Hepatic stellate cell (primary cell): ENCODE measurements at places on chromosomes 2 and 18.

DNA sequence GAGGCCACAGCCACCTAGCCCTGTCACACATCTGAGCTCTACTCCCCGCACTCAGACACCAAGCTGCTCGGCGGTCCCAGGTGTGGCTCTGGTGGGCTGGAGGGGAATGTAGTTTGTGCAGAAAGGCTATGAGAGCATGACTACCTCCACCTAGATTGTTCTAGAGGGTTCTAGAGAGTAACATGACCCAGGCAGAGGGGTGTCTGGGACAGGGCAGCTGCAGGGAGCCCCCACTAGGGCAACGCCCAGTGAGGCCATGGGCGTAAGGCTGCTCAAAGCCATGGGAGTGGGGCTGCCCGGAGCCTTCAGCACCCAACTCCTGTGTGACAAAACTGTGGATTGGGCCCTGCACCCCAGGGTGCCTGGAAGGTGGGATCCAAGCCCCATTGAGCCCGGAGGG lies 511.4 kb upstream of the MYT1L start:
- no peak for DNase-seq

- DNase-seq = no peak
Measured at GRCh38 chr2:43021791-43022509, 204.5 kb downstream of the ZFP36L2 start.

DNA sequence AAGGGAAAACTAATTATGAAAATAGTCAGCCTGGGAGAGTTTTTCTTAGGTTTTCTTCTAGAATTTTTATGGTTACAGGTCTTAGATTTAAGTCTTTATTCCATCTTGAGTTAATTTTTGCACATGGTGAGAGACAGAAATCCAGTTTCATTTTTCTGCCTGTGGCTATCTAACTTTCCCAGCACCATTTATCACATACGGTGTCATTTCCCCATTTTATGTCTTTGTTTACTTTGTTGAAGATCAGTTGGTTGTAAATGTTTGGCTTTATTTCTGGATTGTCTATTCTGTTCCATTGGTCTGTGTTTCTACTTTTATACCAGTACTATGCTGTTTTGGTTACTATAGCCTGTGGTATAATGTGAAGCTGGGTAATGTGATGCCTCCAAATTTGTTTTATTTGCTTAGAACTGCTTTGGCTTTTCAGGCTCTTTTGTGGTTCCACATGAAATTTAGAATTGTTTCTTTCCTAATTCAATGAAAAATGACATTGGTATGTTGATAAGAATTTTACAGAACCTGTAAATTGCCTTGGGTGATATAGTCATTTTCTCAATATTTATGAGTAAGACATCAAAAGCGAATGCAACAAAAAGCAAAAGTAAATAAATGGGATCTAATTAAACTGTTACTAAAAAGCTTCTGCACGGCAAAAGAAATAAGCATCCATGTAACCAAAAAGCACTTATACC lies 146.1 kb upstream of the NOL4 start:
- DNase-seq = no peak

DNA sequence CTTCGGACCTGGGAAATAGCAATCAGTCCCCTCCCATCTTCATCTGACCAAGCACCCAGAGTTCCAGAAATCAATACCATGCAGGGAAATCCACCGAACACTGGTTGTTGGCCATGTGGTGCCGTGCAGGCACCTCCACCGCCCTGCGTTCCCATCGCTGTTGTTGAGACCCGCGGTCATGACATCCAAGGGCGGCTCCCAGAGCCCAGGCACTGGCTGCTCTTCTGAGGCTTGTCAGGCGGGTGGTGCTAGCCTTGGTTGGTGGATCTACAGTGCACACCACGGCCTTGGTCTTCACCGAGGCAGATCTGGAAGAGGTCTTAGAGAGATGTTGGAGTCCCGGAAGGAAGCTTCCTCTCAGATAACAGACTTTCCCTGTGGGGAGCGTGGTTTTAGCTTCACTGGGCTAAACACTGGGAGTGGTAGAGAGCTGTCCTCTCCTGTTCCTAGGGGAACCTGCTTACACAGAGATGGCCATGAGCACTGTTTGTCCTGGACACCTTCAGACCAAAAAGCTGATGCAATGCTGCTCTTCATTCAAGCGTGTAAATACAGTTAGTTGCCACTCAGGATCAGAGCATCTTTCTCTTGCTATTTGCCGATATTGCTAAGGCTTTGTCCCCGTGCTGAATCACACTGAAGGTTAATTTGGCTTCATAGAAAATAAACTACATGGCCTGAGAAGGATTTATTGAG lies 58.3 kb downstream of the SMIM21 start:
- no peak for DNase-seq

DNA sequence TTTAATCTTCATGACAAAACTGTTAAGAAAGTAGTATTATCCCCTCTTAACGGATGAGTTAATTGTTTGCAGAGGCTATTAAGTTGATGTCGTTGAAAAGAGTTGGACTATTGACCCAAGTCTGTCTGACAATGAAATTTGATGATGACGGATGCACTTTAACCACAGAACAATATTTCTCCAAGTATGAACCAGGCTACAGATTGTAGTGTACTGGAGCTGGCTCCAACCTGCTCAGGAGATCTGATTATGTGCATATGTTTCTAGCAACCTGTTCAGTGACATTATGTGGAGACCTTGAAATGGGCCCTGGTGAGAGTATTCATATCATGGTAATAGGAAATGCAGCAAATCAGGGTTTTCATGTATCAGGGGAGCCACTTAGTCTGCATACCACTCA lies 174.1 kb downstream of the CDH7 start:
- DNase-seq = no peak

DNA sequence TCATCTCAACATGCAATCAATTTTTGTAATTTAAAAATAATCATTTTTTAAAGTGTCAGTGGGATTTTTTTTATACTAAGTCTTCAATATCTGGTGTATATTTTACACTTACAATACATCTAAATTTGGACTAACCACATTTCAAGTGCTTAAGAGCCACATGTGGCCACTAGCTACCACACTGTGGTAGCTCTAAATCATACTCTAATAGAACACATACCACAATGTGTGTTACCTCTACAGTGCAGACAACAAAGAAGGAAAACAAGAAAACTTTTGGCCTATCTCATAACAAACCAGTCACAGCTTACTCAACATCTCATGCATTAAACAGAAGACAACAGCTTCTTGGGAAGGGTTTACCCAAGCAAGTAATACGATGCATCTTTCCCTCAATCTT lies 24.5 kb downstream of the PIAS2 start:
- DNase-seq = no peak

GRCh38 chr2:190809876-190810525 lies 70.6 kb upstream of the GLS start:
- DNase-seq = no peak

DNA sequence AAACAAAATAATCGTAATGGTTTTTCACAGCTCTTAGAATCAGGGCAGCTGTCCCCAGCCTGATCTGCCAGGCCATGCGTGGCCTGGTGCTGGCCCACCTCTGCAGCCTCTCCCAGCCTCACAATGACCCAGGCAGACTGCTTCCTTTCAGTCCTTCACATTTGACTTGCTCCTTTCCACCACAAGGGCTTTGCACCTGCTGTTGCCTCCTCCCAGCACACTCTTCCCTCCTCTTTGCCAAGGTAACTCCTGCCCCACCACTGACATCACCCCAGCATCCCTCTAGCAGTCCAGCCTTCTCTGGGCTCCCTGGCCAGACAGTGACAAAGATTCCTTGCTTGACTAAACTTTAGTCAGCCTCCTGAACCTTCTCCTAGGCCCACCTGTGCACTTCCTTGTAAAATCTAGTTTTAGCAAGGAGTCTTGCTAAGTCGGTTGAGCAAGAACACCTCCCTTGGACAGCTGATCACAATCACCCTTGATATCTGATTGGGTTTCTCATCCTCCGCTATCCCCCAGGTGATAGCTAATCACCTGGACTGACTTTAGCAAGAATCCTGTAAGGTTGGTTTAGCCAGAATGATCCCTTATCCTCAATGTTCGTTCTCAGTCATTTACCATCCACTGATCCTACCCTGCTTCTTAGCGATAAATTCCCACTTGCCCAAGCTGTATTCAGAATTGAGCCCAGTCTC lies 16.2 kb upstream of the RAB11FIP5 start:
- DNase-seq = no peak

- no peak for DNase-seq
Measured at GRCh38 chr2:62475172-62476011, 30.6 kb downstream of the TMEM17 start.

DNA sequence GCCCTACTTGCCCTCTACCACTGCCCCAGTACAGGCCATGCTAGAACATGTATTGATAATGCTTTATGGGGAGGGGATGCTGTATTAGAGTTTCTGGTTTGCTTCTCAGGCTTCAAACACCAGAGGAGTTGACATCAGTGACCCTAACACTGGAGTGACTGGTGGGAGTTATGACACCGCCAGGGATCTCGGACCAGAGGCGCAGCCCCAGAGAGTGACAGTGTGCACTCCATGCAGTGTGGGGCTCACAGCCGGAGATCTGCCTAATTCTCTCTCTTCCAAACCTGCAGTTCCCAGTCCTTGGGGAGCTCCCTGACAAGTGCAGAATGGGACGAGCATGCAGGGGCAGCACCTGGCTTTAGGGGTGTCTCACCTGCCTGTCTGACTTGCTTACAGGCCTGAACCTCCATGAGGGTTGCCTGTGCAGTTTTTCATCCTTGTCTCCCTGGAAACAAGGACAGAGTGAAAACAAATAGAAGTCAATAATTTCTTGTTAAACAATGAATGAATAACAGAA lies 244.9 kb upstream of the MYT1L start:
- no peak for DNase-seq
